Vagina (tissue), 2 donors: ENCODE measurements at places on chromosomes 16 and 17.

DNA sequence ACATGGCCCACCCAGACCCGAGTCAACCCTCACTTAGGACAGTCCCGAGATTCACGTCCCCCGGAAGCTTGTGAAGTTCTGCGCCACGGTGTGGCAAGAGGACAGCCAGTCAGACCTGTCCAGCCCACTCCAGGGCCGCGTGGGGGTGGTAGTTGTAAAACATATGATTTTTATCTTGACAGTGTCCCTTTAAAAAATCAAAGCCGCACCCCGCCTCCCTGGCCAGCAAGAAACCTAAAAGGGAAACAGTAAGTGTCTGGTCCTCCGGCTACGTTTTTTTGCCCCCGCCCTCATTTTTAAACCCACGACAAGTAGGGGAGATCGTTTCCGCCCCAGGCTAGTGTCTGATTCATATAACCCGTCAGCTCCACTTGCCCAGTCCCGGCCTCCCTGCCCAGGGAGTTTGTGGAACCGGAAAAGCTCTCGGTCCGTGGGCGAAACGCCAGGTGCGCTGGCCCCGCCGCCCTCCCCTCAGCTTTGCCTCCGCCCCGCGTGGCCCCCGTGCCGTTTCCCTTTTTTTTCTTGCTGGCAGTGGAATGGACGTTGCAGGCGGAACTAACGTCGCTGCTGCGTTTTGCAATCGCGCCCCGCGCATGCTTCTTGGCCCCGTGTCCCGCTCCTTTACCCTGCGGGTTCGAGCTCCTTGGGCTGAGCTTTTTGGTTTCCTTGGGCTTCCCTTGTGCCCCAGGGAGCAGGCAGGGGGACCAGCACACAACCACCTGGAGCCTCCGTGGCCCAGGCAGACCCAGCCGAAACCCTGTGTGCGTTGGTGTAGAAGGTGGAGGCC is 13.3 kb upstream of the NUDT16L1 start:
- no peaks in the 10 kb centered on the region for H3K36me3 ChIP-seq
- H3K27me3 ChIP-seq, result no peaks in the 10 kb centered on the region
- H3K4me3 ChIP-seq, result peak overlapping the region; percentile 35

- no peaks in the 10 kb centered on the region for H3K36me3 ChIP-seq
- DNase-seq, result no peak
- H3K4me1 ChIP-seq, result peaks cover 25% of the 10 kb centered on the region
- no peak overlapping the region for H3K27ac ChIP-seq
- H3K4me3 ChIP-seq, result no peak overlapping the region
- H3K27me3 ChIP-seq, result no peaks in the 10 kb centered on the region
Measured at GRCh38 chr17:69434164-69434579, 19.7 kb downstream of the MAP2K6 start.

DNA sequence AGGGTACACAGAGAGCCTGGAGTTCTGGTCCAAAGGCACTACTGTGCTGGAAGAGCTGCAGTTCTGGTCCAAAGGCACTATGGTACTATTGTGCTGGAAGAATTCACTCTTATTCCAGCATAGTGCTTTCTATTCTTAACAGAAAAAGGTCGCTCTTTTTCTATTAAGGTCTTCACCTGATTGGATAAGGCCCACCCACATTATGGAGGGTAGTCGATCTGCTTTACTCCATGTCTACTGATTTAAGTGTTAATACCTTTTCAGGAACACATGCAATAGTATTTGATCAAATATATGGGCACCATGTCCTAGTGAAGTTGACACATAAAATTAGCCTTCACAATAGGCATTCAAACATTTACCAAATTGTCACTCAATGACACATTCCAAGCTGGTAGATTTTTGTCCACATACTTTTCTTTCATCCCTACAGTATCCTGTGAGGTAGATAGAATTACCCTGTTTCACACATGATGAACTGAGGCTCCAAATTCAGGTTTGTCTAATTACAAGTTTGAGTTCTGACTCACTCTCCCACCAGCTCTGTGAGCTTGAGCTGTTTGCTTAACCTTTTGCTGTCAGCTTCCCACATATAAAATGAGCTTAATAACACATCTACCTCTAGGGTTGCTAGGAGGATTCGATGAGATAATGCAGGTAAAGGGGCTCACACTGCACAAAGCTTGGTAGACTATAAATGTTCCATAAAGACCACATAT is 129.9 kb downstream of the AIPL1 start:
- no peaks in the 10 kb centered on the region for H3K4me1 ChIP-seq
- H3K27me3 ChIP-seq, result no peaks in the 10 kb centered on the region
- no peaks in the 10 kb centered on the region for H3K36me3 ChIP-seq
- no peak overlapping the region for H3K4me3 ChIP-seq
- no peak overlapping the region for H3K27ac ChIP-seq
- no peak for DNase-seq

GRCh38 chr16:27839419-27839818 is 224.1 kb downstream of the GSG1L start:
- no peak overlapping the region for H3K4me3 ChIP-seq
- H3K27me3 ChIP-seq, result no peaks in the 10 kb centered on the region
- no peaks in the 10 kb centered on the region for H3K4me1 ChIP-seq
- H3K36me3 ChIP-seq, result no peaks in the 10 kb centered on the region
- no peak overlapping the region for H3K27ac ChIP-seq

GRCh38 chr17:40479754-40480480 is 21.5 kb downstream of the TNS4 start:
- peak overlapping the region; percentile 51 for H3K27ac ChIP-seq
- DNase-seq, result no peak
- H3K36me3 ChIP-seq, result peaks cover 5% of the 10 kb centered on the region
- H3K27me3 ChIP-seq, result no peaks in the 10 kb centered on the region
- peaks cover 65% of the 10 kb centered on the region for H3K4me1 ChIP-seq
- no peak overlapping the region for H3K4me3 ChIP-seq

- H3K36me3 ChIP-seq, result no peaks in the 10 kb centered on the region
- H3K4me3 ChIP-seq, result no peak overlapping the region
- no peak for DNase-seq
- H3K27ac ChIP-seq, result no peak overlapping the region
- no peaks in the 10 kb centered on the region for H3K27me3 ChIP-seq
- peaks cover 43% of the 10 kb centered on the region for H3K4me1 ChIP-seq
Measured at GRCh38 chr16:75088934-75089333, 27.6 kb downstream of the LDHD start.

DNA sequence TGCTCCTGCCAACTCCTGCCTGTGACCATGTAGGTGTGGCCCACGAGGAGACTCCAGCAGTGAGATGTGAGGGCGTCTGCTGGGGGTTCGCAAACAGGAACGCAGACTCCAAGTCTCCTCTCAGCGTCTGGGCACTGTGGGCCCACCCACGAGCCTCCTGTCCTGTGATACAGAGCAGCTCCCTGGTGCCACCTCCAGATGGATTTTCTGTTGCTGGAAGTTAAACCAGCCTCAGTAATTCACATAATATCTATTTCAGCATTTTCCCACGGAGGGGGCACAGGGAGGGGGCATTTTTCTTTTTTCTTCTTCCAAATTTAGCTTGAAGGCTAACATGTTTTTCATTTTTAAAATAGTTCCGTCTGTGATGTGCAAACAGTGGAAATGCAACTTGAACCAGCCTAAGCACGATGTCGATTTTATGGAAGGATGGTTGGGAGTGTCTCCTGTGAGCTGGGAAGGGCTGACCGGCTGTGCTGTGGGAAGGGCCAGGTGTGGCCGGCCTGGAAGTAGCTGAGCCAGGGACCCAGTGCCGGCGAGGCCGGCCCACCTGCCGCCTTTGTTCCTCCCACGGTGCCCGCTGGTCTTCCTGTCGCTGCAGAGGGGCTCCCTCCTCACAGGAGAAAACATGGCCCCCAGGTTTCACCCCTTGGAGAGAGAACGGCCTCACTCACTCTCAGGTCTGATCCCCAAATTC is 3.9 kb upstream of the RAB40B start:
- H3K4me1 ChIP-seq, result peaks cover 24% of the 10 kb centered on the region
- no peak for DNase-seq
- no peaks in the 10 kb centered on the region for H3K36me3 ChIP-seq
- H3K27ac ChIP-seq, result peak overlapping the region; percentile 10
- no peak overlapping the region for H3K4me3 ChIP-seq
